ENCODE measurements at places on chromosomes 7 and 10. TPM values are rescaled to one million over a fixed set of nuclear protein-coding genes. Genes with fewer than 3 reads are reported as not detected.

- DNase-seq: no peak
Measured at GRCh38 chr10:103758294-103758681, 97.1 kb downstream of the SH3PXD2A start.

GRCh38 chr10:22630234-22631174 is 83.9 kb downstream of the PIP4K2A start:
- DNase-seq: no peak

Gene BTRC
- polyA plus RNA-seq: 22.4 TPM

DNA sequence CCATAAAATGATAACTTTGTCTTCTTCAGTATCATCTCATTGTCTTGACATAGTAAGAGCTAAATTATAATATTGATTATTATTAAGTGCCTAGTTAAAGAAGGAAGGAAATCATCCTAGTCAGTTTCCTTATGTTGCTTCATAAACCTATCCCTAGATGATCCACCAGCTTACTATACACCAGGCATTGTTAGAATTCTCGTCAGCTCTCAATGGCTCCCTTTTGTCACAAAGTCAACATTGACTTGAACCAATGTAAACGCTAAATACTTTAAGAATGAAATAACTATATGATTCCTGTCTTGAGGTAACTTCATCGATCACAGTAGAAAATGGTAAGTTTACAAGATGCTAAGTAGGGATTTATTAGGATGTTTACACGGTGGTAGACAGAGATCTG is 1162.9 kb downstream of the CNTNAP2 start:
- DNase-seq: no peak

Gene MAPK8
- 38.7 TPM for polyA plus RNA-seq

- DNase-seq: no peak
Measured at GRCh38 chr7:51217804-51218203, 98.8 kb downstream of the COBL start.

All from muscle of back (tissue), 13 donors.